Stimulated activated CD8-positive, alpha-beta memory T cell treated with anti-CD3 and anti-CD28 coated beads, Interleukin-7, amount 100 ng/mL, for 24 hours (primary cell): ENCODE measurements at places on chromosomes 16 and 17.

DNA sequence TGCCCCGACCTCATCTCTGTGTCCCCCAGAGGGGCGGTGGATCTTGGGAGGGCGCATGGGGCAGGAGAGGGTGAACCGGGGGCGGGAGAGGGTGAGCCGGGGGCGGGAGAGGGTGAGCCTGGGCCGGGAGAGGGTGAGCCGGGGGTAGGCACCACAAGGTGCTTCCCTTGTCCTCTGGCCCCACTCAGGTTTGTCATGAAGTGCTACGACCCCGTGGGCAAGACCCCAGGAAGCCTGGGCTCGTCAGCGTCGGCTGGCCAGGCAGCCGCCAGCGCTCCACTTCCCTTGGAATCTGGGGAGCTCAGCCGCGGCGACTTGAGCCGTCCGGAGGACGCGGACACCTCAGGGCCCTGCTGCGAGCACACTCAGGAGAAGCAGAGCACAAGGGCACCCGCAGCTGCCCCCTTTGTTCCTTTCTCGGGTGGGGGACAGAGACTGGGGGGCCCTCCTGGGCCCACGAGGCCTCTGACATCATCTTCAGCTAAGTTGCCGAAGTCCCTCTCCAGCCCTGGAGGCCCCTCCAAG lies 18.9 kb downstream of the ASPSCR1 start:
- no peak for DNase-seq

- DNase-seq = no peak
These were observed 25.1 kb downstream of the C16orf54 start for GRCh38 chr16:29720703-29721102.

- DNase-seq = no peak
These were observed 31.5 kb upstream of the LITAF start for GRCh38 chr16:11618107-11618717.

- DNase-seq = no peak
These were observed 1.1 kb downstream of the CREBBP start for GRCh38 chr16:3879258-3879886.

- DNase-seq = no peak
These were observed 700.2 kb downstream of the KCNJ2 start for GRCh38 chr17:70869402-70870085.

DNA sequence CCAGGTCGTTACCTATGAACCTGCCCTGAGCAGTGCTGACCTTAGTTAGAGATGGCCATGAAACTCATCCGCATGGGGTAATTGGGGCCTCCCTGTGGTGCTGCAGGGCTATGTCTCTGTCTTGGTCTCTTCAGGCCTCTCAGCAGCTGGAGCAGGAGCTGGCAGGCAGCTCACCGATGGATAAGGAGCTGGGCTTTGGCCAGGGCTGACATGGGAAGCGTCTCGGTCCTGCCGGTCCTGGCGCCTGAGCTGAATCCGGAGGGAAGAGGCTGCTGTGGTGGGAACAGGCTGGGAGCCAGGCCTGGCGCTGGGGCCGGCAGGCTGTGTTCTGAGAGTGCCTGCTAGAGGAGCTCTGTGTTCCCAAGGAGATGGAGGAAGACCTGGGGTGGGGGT lies 10.1 kb downstream of the IL32 start:
- DNase-seq = no peak

GRCh38 chr17:68697850-68698361 lies 96.7 kb upstream of the FAM20A start:
- DNase-seq = no peak

- DNase-seq = no peak
These were observed 102.1 kb downstream of the PITPNC1 start for GRCh38 chr17:67479148-67479547.

DNA sequence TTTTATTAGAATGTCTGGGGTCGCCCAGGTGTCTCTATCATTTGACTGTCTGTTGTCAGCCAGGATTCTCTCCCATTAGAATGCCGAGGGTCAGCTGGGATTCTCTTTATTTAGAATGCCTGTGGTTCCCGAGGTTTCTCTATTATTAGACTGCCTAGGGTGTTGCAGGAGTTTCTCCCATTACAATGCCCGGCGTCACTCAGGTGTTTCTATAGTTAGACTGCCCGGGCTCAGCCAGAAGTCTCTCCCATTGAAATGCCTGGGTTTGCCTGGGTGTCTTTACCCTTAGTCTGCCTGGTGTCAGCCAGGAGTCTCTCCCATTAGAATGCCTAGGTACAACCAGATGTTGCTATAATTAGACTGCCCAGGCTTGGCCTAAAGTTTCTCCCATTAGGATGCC lies 2252.0 kb downstream of the TP53TG3F start:
- no peak for DNase-seq
